Sigmoid colon (tissue), 7 donors: ENCODE measurements at places on chromosomes 12 and 14.

- DNase-seq, result no peak
Observed at GRCh38 chr14:104224506-104225277, 86.3 kb downstream of the KIF26A start.

DNA sequence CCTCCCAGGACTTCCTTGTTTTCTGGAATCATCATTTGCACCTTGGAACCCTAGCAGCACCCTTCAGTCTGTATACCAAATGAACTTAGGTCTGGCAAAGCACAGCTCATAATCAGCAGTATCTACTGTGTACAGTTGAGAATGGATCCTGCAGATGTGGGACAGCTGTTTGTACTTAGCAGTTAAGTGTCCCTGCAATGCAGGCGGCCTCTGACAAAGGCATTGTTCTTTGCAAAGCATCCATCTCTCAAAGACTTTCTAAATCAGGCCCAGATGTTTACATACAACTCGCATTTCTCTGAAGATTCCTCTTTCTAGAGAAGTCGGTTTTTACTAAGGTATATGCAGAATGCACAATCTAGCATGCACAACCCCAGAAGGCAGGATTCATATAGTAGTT lies 170.5 kb upstream of the RBM19 start:
- DNase-seq, result no peak

GRCh38 chr12:55931780-55932550 lies 1.0 kb downstream of the DGKA start:
- DNase-seq, result peak; percentile 81

DNA sequence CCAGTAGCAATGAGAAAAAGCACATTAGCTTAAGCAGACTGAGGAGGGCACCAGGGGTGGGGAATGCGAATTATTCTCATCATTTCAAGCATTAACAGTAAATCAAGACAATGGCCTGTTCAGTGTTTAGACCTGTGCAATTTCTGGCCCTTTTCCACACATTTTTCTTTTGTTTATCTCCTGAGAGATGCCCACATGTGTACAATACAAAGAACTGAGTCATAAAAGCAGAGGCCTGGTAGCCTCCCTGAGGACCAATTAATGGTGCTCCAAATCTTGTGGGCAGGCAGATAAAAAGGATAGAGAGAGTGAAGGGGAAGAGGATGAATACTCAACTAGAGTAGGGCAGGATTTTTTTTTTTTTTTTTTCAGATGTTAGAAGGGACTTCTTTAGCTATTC lies 480.8 kb downstream of the RERGL start:
- no peak for DNase-seq

GRCh38 chr12:23169012-23169695 lies 544.2 kb downstream of the ETNK1 start:
- DNase-seq, result no peak

- DNase-seq, result peak; percentile 99
Observed at GRCh38 chr12:56104109-56104814, at the start of gene PA2G4. Gene PA2G4 (plus strand): TSS chr12:56104559. CDS start chr12:56104738, 179 bp downstream.

DNA sequence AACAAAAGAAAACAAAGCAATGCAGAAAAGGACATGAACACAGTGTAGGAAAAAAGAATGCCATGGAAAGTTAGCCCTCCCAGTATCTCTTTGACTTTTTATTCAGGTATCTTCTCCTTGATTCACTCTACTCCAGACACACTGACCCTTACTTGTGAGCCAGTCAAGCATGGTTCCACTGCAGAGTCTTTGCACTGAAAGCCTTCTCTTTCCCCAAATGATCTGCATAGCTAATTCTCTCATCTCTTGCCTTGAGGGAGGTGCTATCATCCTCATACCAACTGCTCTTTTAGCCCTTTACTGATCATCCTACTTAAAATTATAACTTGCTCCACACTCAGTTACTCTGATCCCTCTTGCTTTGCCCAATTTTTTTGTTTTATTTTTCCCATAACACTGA lies 101.2 kb upstream of the SLC16A7 start:
- no peak for DNase-seq

DNA sequence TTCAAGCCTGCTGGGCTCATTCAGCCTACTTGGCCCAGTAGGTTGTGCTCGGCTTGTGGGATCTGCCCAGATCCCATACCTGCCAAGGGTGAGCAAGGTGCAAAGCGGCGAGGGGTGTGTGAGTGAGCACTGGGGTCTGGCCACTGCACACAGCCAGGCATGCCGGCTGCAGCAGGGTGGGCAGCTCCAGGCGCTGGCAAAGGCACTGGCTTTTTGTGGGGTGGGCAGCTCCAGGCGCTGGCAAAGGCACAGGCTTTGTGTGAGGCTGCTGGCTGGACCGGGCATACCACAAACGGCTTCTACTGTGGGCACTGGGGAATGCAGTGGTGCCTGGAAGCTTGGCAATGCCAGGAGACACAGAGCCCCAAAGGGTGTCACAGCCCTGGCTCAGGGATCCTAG lies 137.4 kb downstream of the SLC16A7 start:
- DNase-seq, result no peak

DNA sequence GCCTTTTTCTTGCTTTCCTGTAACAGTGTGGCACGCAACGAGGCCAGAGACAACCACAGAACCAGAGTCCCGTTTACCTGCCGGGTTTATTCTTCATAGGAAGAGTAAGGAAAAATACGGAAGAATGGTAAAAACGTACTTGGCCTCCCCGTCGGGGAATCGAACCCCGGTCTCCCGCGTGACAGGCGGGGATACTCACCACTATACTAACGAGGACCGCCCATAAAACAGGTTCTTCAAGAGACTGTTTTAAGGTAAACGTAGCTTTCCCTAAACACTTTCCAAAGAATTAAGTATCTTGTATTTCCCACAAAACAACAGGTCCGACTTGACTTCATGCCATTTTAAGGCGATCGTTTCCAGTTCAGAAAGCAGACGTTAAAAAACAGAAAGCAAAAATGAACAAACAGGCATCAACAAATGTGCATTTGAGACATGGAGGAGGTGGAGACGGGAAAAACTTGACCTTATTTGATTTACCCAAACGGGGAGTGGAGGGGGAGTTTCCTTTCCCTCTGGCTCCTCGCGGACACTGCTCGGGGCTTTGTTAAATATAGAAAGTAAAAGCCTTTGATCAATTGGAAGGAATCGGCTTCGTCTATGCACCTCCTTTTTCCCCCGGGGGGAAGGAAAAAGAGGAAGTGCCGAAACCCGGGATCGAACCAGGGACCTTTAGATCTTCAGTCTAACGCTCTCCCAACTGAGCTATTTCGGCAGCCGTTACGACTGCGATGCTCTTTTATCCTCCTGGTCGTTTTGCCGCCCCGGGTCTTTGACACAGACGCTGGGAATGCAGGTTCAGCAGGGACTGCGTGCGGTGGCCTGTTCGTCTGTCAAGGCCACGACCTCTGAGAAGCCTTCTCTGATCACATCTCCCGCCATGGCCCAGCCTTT lies 13.0 kb upstream of the UBC start:
- peak; percentile 96 for DNase-seq

GRCh38 chr12:11829764-11830194 lies 180.3 kb downstream of the ETV6 start:
- DNase-seq, result no peak

GRCh38 chr14:54629183-54629582 lies 62.3 kb downstream of the SAMD4A start:
- no peak for DNase-seq

DNA sequence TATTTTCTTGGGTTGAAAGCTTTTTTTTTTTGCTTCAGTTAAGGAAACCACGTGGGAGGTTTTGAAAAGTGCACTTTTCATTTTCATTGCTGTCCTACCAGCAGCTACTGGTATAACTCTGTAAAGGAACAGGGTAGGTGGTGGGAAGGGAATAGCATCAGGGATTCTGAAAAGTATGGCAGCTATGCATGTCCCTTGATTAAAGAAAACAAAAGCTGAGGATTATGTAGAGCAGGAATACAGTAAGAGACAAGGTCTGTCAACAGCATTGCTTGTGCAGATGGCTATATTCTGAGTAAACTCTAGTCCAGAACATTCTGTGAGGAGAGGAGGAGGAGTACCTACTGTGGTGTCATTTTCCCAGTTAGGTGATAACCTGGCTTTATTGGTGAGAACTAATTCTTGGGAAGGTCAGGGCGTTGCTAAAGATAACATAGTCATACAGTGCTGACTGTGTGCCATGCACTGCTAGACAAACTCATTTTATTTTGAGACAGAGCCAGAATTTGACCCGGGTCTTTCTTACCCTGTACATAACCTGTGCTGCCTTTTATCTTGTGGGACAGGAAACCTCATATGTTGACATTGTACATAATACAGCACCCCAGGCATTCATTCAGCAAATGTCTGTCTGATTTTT lies 80.3 kb upstream of the TRAF3 start:
- DNase-seq, result no peak

- DNase-seq, result no peak
Observed at GRCh38 chr12:115840159-115840558, 437.3 kb downstream of the MED13L start.

- DNase-seq, result no peak
Observed at GRCh38 chr14:66104486-66104885, 381.7 kb upstream of the CCDC196 start.

DNA sequence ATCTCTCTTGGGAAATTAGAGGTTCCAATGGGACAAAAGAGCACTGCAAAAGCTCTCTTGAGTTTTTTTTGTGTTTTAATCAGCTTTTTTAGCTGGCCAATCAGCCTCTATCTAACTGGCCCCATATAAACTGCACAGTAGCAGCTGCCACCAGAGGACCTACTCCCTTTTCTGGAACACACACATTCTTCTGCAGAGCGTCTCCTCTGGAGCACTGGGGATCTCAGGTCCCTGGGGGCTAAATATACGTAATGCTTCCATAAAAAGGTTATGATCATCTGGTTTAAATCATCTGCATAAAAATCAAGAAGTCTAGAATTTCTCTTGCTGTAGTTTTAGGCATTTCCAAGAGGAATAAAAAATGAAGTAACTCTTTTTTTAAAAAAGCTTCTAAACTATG lies 32.3 kb downstream of the TSPAN8 start:
- no peak for DNase-seq

DNA sequence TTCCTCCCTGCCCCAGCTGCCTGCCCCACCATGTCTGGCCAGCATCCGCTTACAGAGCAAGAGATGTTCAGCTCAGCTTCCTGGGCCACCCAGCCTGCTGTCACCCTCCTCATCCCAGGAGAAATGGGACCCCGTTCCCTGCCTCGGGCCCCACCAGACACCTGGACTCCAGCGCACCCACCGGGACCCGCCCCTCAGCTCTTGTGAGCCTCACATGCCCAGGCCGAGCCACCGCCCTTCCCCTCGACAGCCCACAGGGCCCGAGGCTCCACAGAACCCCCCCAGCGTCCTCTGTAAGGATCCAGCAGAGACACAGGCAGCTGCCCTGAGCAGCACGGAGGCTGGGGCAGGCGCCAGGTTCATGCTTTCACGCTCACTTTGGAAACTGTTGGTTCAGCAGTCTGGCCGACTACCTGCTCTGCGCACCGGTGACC lies 18.4 kb upstream of the C14orf180 start:
- DNase-seq, result no peak

- DNase-seq, result no peak
Observed at GRCh38 chr12:98213556-98213955, 301.8 kb upstream of the TMPO start.

GRCh38 chr12:98727196-98727595 lies 82.1 kb downstream of the APAF1 start:
- DNase-seq, result no peak

DNA sequence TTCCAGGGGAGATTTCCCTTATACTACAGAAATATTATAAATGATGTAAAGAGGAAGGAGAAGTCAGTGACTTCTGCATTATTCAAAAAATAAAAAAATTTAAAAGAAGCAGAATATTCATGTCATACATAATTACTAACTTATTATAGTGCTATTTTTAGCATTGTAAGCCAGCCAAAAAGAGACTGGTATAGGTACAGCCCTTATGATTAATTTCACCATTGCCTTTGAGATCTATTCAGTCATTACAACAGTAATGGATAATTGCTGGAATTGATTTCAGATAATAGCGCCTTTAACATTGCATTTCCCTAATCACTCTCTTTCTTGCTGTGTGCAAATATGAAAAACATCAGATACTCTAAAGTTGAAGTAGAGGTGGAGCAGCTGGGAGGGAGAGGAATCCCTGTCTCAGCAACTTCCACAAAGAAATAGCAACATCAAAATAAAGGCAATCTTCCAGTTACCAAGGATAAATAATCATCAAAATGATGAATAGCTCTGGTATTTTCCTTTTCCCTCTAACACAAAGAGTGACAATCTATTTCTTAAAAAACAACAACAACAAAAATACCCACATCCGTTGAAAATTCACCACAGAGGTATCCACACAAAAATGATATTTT lies 71.8 kb upstream of the OVCH1 start:
- no peak for DNase-seq

DNA sequence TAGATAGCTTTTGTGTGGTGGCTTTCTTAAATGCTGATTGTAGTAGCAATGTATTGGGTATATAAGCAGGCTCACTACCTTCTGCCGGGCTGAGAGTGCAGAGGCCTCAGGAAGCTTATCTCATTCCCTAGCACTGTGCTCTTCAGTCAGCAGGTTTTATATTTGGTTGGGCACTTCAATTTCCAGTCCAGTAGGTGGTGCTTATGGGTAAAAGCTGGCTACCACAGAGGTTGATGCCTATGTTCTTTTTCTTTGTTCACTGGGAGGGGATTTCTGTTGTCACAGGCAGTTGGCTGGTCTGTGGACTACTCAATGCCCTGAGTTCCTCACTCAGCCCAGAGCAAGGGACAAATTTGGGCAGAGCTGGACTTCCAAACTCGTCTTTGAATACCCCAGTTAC lies 43.0 kb upstream of the GLIPR1 start:
- no peak for DNase-seq

DNA sequence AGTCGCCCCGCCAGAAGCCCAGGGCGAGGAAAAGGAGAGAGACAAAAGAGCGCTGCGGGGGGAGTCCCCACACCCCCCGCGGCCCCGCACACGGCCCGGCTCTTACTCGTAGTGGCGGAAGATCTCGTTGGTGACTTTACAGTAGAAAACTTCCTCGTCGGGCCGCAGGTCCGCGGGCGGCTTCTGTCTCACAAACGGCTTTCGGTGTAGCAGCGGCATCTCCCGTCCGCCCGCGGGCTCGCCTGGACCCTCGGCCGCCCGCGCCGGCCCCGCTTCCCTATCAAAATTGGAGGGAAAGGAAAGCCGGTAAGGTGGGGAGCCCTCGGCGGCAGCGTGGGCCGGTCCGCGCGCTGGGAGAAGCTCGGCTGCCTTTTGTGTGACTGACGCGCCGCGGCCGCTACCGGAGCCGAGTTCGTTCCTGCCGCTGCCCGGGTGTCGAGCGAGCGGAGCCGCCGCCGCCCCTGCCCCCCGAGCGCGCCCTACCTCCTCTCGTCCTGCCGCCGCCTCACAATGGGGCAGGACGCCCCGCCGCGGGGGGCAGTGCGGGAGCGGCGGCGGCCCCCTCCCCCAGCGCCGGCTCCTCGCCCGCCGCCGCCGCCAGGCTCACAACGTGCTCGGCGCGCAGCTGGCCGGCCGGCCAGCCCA lies 652 bp downstream of the BAZ1A start:
- peak; percentile 74 for DNase-seq

- no peak for DNase-seq
Observed at GRCh38 chr12:82650627-82651337, 35.9 kb upstream of the TMTC2 start.

DNA sequence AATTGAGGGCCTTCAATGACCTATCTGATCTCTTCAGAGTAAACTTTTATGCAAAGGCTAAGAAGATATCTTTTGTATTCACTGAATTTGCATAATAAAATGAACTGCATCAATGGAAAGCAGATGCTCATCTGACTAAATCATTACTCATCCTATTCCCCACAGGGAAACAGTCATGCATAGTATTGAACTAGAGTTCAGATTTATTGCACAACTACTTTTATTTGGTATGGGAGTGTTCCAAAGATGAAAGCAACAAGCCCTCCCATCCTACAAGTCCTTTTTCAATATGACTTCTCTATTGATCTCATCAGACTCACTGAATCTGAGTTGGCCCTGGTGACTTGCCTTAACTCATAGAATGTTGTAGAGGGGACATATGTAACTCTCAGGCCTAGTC lies 159.8 kb downstream of the KITLG start:
- DNase-seq, result no peak
